Thyroid gland (tissue), 4 donors: ENCODE measurements at places on chromosomes 1 and 21. TPM values are rescaled to one million over a fixed set of nuclear protein-coding genes. Genes with fewer than 3 reads are reported as not detected.

DNA sequence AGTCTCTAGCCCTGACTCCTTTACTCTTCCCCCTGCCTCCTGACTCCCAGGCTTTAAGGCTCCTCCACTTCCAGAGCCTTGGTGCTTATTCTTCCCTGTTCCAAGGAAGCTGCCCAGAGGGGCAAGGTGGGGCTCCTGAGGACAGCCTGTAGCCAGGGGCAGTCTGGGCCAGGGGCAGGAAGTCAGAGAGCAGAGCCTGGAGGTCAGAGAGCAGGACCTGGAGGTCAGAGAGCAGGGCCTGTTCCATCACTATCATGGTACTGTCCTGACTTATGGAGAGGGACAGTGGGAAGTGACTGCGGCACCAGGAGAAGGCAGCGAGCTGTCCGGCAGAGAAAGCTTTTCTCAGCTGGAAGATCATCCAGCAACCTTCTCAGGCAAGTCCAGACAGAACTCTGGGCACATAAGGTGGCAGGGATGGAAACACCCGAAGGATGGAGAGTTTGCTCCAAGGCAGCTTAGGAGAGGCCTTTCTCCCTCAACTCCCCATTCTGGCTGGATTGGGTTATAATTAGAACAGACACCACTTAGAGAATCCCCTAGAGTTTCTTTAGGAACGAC, 25.0 kb downstream of the PLXNA2 start:
- peaks cover 33% of the 10 kb centered on the region for H3K4me1 ChIP-seq
- no peak overlapping the region for H3K4me3 ChIP-seq
- DNase-seq = no peak
- H3K36me3 ChIP-seq = peaks cover 11% of the 10 kb centered on the region
- H3K27ac ChIP-seq = peak overlapping the region; percentile 82

GRCh38 chr1:181554465-181554864, 71.1 kb downstream of the CACNA1E start:
- no peak for DNase-seq
- no peak overlapping the region for H3K4me3 ChIP-seq
- H3K27ac ChIP-seq = no peak overlapping the region
- no peaks in the 10 kb centered on the region for H3K27me3 ChIP-seq
- no peaks in the 10 kb centered on the region for H3K36me3 ChIP-seq

DNA sequence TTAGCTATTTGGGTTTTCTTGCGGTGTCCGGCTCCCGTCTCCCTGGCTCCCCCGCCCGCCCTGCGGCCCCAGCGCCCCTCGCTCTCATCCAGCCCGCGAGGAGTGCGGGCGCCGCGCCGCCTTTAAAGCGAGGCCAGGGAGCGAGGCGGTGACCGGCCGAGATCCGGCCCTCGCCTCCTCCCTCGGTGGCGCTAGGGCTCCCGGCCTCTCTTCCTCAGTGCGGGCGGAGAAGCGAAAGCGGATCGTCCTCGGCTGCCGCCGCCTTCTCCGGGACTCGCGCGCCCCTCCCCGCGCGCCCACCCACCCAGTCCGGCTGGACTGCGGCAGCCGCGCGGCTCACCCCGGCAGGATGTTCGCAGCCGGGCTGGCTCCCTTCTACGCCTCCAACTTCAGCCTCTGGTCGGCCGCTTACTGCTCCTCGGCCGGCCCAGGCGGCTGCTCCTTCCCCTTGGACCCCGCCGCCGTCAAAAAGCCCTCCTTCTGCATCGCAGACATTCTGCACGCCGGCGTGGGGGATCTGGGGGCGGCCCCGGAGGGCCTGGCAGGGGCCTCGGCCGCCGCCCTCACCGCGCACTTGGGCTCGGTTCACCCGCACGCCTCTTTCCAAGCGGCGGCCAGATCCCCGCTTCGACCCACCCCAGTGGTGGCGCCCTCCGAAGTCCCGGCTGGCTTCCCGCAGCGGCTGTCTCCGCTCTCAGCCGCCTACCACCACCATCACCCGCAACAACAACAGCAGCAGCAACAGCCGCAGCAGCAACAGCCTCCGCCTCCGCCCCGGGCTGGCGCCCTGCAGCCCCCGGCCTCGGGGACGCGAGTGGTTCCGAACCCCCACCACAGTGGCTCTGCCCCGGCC, 492 bp downstream of the HLX start:
- H3K27me3 ChIP-seq = no peaks in the 10 kb centered on the region
- H3K4me1 ChIP-seq = peaks cover 8% of the 10 kb centered on the region

DNA sequence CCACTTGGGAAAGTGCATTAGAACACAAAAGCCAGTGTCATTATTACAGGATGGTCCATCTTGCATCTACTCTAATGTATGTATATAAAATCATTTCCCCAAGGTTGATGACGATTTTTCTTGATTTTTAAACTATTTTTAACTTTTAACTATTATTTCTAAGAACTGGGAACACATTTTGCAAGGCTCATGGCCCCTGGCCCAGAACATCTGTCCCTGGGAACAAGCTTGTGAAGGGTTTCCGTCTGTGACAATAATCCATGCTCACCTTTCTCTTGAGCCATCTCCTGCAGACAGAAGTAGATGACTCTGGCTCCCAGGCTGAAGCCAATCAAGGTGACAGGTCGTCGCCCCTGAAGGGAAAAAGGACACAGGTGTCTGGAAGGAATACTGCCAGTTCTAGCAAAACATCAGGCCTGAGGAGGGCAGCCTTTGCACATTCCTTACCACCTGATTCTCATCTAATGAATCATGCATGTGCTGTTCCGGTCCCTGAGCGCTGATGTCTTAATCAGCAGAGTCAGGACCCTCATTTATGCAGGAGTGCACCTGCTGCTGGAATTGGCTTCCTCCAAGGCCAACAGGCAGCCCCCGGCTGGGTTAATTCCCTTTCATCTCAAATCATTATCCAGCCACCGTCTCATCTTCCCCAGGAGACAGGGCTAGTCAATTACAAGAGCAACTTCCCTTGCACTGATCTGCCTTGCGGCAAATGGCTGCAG, 62.5 kb downstream of the TMCO4 start:
- H3K4me1 ChIP-seq = peaks cover 9% of the 10 kb centered on the region
- no peak overlapping the region for H3K4me3 ChIP-seq
- no peak for DNase-seq
- no peaks in the 10 kb centered on the region for H3K27me3 ChIP-seq
- H3K36me3 ChIP-seq = peaks cover 5% of the 10 kb centered on the region

- DNase-seq = no peak
- H3K4me3 ChIP-seq = no peak overlapping the region
- no peak overlapping the region for H3K27ac ChIP-seq
- H3K36me3 ChIP-seq = no peaks in the 10 kb centered on the region
- H3K27me3 ChIP-seq = no peaks in the 10 kb centered on the region
- no peaks in the 10 kb centered on the region for H3K4me1 ChIP-seq
Observed at GRCh38 chr1:39652554-39652953, 13.1 kb upstream of the HEYL start.

DNA sequence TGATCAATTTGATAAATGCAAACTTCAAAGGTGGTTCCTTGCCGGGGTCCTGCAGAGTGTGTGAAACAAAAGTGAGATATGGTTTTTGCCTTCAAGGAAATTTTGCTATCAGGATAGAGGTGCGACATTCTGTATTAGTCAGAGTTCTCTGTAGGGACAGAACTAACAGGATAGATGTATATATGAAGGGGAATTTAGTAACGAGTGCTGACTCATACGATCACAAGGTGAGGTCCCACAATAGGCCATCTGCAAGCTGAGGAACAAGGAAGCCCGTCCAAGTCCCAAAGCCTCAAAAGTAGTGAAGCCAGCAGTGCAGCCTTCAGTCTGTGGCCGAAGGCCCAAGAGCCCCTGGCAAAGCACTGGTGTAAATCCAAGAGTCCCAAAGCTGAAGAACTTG, 157.0 kb downstream of the RYR2 start:
- no peaks in the 10 kb centered on the region for H3K36me3 ChIP-seq
- H3K4me1 ChIP-seq = peaks cover 11% of the 10 kb centered on the region
- DNase-seq = no peak
- H3K27me3 ChIP-seq = no peaks in the 10 kb centered on the region
- no peak overlapping the region for H3K27ac ChIP-seq

DNA sequence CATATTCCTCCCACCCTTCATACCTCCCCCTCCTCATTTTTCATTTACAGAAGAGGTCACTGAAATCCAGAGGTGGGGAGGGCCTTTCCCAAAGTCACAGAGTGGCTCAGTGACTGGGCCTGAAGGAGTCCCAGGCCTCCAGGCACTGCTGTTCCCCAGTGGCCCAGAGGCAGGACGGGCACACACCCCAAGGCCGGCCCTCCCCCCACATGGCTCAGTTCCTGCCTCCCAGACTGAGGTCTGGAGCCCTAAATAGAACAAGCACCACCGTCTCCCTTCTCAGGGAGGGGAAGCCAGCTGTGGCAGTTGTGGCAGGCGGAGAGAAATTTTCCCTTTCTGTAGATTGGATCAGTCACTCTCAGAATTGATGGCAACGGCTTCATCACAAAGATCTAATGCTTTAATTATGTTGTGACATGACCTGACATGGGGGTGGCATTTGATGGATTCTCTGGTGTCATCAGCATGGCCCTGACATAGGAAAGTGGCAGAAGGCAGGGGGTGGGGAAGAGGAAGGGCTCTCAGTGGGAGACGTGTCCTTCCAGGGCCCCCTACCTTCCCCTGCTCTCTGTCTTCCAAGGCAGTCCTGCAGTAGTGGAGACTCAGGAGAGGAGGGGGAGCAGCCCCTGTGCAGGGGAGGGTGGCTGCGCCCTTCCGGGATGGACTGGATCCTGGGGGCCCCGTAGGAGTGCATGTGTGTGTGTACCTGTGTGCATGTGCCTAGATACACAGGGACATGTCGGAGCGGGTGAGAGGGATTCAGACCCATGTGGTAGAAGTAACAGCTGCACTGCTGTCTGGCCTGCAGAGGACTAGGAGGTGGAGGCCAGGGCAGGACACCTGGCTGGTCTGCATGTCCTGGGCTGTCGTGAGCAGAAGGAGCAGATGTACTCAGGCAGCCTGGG, 41.2 kb upstream of the FOXO6 start:
- no peak overlapping the region for H3K4me3 ChIP-seq
- H3K27ac ChIP-seq = no peak overlapping the region
- no peaks in the 10 kb centered on the region for H3K36me3 ChIP-seq
- no peak for DNase-seq
- H3K4me1 ChIP-seq = peaks cover 10% of the 10 kb centered on the region

DNA sequence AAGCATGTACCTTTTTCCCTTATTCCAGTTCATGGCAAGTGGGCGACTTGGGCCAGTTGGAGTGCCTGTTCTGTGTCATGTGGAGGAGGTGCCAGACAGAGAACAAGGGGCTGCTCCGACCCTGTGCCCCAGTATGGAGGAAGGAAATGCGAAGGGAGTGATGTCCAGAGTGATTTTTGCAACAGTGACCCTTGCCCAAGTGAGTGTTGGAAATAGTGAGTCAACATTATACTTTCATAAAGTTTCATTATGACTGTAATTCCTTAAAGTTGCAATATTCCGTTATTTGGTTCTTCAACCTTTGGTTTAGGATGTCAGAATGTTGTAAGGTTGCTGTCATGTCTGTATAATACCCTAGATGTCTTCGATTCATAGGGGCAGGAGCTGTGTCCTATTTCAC, 230.5 kb downstream of the TPR start:
- H3K27ac ChIP-seq = no peak overlapping the region
- no peak overlapping the region for H3K4me3 ChIP-seq
- H3K36me3 ChIP-seq = no peaks in the 10 kb centered on the region
- no peaks in the 10 kb centered on the region for H3K4me1 ChIP-seq
- DNase-seq = no peak

DNA sequence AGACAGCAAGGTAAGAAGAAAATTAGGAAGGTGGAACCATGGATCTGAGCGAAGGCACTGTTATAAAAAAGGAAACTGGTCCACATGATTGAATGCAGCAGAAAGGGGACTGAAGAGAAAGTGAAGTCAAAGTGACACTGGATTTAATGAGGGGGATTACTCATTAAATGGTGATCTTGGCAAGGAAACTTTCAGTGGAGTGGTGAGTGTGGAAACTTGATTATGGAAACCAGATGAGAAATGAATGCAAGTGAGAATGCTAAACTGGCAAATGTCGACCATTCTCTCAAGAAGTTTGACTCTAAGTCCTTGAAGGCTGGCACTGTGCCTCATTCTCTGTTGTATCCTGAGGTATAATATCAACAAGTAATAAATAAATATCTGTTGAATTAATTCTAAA, 23.3 kb downstream of the COLGALT2 start:
- peaks cover 10% of the 10 kb centered on the region for H3K4me1 ChIP-seq
- no peak for DNase-seq
- H3K27ac ChIP-seq = no peak overlapping the region
- H3K36me3 ChIP-seq = no peaks in the 10 kb centered on the region
- no peaks in the 10 kb centered on the region for H3K27me3 ChIP-seq
- no peak overlapping the region for H3K4me3 ChIP-seq

- no peaks in the 10 kb centered on the region for H3K36me3 ChIP-seq
- no peak overlapping the region for H3K4me3 ChIP-seq
- DNase-seq = no peak
- no peak overlapping the region for H3K27ac ChIP-seq
- peaks cover 6% of the 10 kb centered on the region for H3K4me1 ChIP-seq
Observed at GRCh38 chr1:100458661-100459357, 79.1 kb upstream of the GPR88 start.

DNA sequence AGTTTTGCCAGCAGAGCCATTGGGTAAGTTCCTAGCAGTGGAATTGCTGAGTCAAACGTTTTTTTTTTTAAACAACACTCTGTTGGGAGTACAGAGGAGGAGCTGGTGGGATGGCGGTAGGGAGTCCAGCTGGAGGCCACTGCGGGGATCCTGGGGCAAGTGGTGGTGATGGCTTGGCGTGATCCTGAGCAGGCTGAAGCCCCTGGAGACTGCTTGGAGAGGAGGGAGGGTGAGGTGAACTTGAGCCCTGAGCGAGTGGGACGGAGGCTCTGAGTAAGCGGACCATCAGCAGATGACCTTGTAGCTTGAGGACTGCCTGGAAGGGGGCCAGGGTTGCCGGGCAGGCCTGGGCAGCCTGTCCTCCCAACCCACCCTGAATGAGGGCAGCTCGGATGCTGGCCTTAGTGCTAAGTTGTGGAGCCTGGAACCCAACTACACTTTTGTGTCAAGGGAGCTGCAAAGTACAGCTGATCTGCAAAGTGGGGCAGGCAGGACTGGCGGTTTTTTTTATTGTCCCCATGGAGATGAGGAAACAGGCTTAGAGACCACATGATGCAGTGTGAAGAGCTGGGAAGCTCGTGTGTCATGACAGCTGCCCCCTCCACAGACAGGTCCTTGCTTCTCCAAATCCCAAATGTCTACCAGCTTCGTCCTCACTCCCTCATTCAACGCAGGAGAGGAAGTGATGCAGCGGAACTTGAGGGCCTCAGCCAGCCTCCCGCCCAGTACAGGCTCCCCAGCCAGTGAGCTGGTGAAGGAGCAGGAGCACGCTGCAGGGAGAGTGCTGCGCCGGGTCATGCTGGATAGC, 20.2 kb downstream of the MRPL37 start:
- H3K4me1 ChIP-seq = peaks cover 14% of the 10 kb centered on the region
- H3K36me3 ChIP-seq = peaks cover 36% of the 10 kb centered on the region
- H3K27me3 ChIP-seq = no peaks in the 10 kb centered on the region
- H3K27ac ChIP-seq = no peak overlapping the region
- H3K4me3 ChIP-seq = no peak overlapping the region

GRCh38 chr1:27773826-27774445, 917 bp downstream of the STX12 start:
- peak overlapping the region; percentile 83 for H3K4me3 ChIP-seq
- H3K27ac ChIP-seq = peak overlapping the region; percentile 94
- peaks cover 54% of the 10 kb centered on the region for H3K4me1 ChIP-seq
- DNase-seq = no peak
- no peaks in the 10 kb centered on the region for H3K27me3 ChIP-seq

The CR1 gene
- total RNA-seq = 0.49 TPM

The SCCPDH gene
- total RNA-seq = 33.9 TPM
